ENCODE measurements at places on chromosomes 1 and 21.

GRCh38 chr1:164969253-164969652 is 387.3 kb downstream of the LMX1A start:
- H3K27me3 ChIP-seq = no peaks in the 10 kb centered on the region
- no peaks in the 10 kb centered on the region for H3K36me3 ChIP-seq
- no peaks in the 10 kb centered on the region for H3K4me1 ChIP-seq
- H3K27ac ChIP-seq = no peak overlapping the region

- H3K4me3 ChIP-seq = no peak overlapping the region
- H3K27me3 ChIP-seq = no peaks in the 10 kb centered on the region
- H3K36me3 ChIP-seq = no peaks in the 10 kb centered on the region
- no peaks in the 10 kb centered on the region for H3K4me1 ChIP-seq
- DNase-seq = no peak
These were observed 53.2 kb downstream of the STX6 start for GRCh38 chr1:180969434-180969833.

GRCh38 chr1:219324629-219325367 is 151.1 kb downstream of the LYPLAL1 start:
- no peak overlapping the region for H3K4me3 ChIP-seq
- no peak overlapping the region for H3K27ac ChIP-seq
- no peaks in the 10 kb centered on the region for H3K36me3 ChIP-seq
- no peak for DNase-seq
- no peaks in the 10 kb centered on the region for H3K27me3 ChIP-seq
- no peaks in the 10 kb centered on the region for H3K4me1 ChIP-seq

DNA sequence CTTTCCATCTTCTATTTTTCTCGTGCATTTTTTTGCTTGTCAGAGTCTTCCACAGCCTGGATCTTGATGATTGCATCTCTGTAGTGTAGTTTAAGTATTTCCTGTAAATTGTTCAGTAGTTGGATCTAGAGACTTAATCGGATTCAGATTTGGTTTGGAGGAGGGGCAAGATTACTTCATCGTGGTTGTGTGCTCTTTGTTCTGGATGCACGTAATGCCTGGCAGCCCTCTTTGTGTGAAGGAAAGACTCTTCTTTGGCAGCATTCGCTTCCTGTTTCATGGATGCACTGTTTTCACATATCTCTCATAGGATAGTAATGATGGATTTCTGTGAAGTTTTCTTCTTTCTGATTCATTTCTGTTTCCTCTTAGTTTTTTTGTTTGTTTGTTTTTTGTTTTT is 14.2 kb downstream of the SEMA4A start:
- H3K36me3 ChIP-seq = no peaks in the 10 kb centered on the region
- H3K27ac ChIP-seq = no peak overlapping the region
- H3K27me3 ChIP-seq = no peaks in the 10 kb centered on the region
- no peaks in the 10 kb centered on the region for H3K4me1 ChIP-seq
- DNase-seq = no peak

DNA sequence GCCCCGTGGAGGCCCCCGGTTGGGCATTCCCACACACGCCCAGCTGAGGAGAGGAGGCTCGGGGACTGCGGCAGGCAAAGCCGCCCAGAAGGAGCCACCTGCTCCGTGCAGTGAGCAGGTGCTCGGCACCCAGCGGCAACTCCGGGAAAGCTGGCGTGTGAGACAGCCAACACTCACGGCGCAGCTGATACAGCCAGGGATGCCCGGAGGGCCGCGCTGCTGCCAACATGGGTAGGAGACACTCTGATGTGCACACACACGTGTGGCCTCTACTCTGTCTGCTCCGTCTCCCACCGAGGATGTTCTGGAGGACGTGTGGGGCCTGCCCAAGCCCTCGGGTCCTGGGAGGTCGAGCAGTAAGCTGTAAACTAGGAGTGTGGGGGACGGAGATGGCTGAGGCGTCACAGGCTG is 12.9 kb downstream of the MORN1 start:
- no peaks in the 10 kb centered on the region for H3K27me3 ChIP-seq
- H3K36me3 ChIP-seq = no peaks in the 10 kb centered on the region
- H3K4me1 ChIP-seq = no peaks in the 10 kb centered on the region
- H3K27ac ChIP-seq = no peak overlapping the region

- no peaks in the 10 kb centered on the region for H3K4me1 ChIP-seq
- H3K27ac ChIP-seq = no peak overlapping the region
- DNase-seq = no peak
- H3K27me3 ChIP-seq = no peaks in the 10 kb centered on the region
- H3K36me3 ChIP-seq = no peaks in the 10 kb centered on the region
These were observed 16.3 kb upstream of the DNAJC6 start for GRCh38 chr1:65292861-65293593.

DNA sequence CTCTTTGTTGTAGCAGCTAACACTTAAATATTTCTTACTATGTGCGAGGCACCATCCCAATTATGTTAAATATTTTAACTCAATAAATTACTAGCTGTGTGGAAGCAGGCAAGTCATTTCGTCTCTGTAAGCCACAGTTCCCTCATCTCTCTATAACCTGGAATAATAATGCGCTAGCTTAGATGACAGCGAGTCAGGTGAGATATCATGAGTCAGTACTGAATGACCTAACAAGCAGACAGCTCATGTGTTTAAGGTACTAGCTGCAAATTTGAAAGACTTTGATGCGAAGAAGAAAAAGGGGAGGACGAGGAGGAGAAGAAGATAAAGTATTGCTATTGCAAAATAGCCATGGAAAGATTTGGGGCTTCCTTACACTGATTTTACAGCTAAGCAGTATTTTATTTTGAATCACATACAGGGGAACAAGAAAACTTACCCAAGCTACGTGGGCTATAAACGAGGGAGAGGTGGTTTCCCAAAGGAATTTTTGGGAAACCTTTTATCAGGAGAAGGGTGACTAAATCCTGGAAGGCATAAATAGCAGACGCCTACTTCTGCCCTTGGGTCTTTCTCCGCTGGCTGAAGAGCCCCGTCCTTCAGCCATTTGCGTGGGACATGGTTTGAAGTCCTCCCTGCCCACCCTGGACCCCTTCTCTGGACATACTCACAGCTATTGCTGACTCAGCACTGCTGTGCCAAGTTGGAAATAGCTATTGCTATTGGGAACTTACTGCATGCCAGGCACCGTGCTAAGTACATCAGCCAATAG is 8.9 kb downstream of the CITED4 start:
- no peaks in the 10 kb centered on the region for H3K27me3 ChIP-seq
- H3K27ac ChIP-seq = peak overlapping the region; percentile 63
- no peaks in the 10 kb centered on the region for H3K36me3 ChIP-seq
- no peak for DNase-seq
- H3K4me3 ChIP-seq = no peak overlapping the region

DNA sequence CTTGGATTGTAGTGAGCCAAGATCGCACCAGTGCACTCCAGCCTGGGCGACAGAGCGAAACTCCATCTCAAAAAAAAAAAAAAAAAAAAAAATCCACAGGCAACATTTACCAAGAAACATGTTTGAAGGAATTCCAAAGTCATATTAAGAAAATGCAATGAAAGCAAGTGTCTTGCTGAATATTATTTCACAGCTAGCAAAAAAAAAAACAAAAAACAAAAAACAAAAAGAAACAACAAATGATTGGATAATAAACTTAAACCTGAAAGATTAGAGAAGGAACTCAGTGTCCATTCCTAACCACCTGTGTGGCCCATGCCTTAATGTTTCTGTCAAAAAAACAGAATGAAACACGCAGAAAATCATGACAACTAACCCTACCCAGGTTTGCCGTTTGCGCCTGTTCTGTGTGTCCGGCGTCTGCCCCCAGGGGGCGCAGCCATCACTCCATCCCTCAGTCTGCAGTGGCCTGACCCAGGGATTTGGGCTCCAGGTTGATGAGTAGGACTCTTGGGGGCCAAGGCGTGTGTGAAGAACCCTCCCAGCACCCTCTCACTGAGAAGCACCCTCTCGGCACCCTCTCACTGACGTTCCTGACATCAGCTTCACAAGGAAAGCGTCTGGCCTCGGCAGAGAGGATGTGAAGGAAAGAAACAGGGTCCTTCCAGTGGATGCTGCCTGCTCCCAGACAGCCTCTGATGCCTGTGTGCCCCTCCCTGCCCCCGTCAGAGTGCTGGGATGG is 19.2 kb upstream of the PTTG1IP start:
- DNase-seq = no peak
- H3K27ac ChIP-seq = no peak overlapping the region
- no peak overlapping the region for H3K4me3 ChIP-seq

GRCh38 chr1:34774957-34775356 is 6.1 kb upstream of the GJB3 start:
- no peaks in the 10 kb centered on the region for H3K36me3 ChIP-seq
- no peak for DNase-seq
- H3K4me1 ChIP-seq = no peaks in the 10 kb centered on the region
- H3K4me3 ChIP-seq = no peak overlapping the region
- H3K27me3 ChIP-seq = no peaks in the 10 kb centered on the region

DNA sequence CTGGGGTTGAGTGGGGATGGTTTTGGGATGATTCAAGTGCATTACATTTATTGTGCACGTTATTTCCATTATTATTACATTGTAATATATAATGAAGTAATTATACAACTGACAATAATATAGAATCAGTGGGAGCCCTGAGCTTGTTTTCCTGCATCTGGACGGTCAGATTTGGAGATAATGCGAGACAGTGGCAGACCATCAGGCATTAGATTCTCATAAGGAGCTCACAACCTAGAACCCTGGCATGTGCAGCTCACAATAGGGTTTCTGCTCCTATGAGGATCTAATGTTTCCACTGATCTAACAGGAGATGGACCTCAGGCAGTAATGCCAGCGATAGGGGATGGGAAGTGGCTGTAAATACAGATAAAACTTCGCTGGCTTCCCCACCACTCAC is 77.9 kb upstream of the LRRC53 start:
- no peaks in the 10 kb centered on the region for H3K27me3 ChIP-seq
- no peak for DNase-seq
- no peak overlapping the region for H3K4me3 ChIP-seq
- H3K36me3 ChIP-seq = no peaks in the 10 kb centered on the region

DNA sequence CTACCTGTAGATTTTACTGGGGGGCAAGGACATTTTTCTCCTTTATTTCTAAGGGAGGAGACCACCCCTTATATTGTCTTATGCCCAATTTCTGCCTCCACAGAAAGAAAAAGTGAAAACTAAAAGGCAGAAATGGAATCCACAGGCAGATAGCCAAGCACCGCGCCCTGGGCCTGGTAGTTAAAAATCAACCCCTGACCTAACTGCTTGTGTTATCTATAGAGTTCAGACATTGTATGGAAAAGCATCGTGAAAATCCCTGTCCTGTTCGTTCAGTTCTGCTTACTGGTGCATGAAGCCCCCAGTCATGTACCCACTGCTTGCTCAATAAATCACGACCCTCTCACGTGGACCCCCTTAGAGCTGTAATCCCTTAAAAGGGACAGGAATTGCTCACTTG is 33.7 kb upstream of the IL6R start:
- H3K27ac ChIP-seq = no peak overlapping the region
- no peaks in the 10 kb centered on the region for H3K4me1 ChIP-seq
- no peaks in the 10 kb centered on the region for H3K36me3 ChIP-seq
- no peak overlapping the region for H3K4me3 ChIP-seq
- H3K27me3 ChIP-seq = no peaks in the 10 kb centered on the region
- DNase-seq = no peak

DNA sequence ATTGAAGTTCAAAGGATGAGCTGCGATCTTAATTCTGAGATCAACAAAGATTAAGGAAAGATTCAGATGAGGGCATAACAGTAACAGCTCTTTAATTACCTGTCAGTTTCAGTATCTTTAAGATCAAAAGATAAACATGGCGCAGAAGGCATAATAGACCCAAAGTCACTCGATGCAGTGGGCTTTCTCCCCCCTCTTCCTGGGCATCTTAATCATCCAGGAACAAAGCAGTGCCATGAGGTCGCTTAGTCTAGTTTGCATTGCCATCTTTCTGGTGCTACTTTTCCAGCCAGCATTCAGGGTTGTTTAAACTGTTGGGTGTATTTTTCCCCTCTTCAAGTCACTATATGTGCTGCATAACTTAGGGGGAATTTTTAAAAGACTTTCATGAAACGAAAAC is 72.3 kb downstream of the HUNK start:
- no peak overlapping the region for H3K4me3 ChIP-seq
- peak overlapping the region; percentile 22 for H3K27ac ChIP-seq
- no peaks in the 10 kb centered on the region for H3K27me3 ChIP-seq
- DNase-seq = no peak
- H3K4me1 ChIP-seq = peaks cover 28% of the 10 kb centered on the region
- H3K36me3 ChIP-seq = no peaks in the 10 kb centered on the region

- peaks cover 29% of the 10 kb centered on the region for H3K4me1 ChIP-seq
- DNase-seq = no peak
- H3K27me3 ChIP-seq = peaks cover 69% of the 10 kb centered on the region
- H3K4me3 ChIP-seq = no peak overlapping the region
- no peaks in the 10 kb centered on the region for H3K36me3 ChIP-seq
- no peak overlapping the region for H3K27ac ChIP-seq
These were observed 20.6 kb upstream of the TBX15 start for GRCh38 chr1:119008483-119009311.

GRCh38 chr1:158812336-158812735 is 18.8 kb upstream of the MNDA start:
- no peaks in the 10 kb centered on the region for H3K27me3 ChIP-seq
- no peak overlapping the region for H3K4me3 ChIP-seq
- DNase-seq = no peak
- H3K36me3 ChIP-seq = no peaks in the 10 kb centered on the region

DNA sequence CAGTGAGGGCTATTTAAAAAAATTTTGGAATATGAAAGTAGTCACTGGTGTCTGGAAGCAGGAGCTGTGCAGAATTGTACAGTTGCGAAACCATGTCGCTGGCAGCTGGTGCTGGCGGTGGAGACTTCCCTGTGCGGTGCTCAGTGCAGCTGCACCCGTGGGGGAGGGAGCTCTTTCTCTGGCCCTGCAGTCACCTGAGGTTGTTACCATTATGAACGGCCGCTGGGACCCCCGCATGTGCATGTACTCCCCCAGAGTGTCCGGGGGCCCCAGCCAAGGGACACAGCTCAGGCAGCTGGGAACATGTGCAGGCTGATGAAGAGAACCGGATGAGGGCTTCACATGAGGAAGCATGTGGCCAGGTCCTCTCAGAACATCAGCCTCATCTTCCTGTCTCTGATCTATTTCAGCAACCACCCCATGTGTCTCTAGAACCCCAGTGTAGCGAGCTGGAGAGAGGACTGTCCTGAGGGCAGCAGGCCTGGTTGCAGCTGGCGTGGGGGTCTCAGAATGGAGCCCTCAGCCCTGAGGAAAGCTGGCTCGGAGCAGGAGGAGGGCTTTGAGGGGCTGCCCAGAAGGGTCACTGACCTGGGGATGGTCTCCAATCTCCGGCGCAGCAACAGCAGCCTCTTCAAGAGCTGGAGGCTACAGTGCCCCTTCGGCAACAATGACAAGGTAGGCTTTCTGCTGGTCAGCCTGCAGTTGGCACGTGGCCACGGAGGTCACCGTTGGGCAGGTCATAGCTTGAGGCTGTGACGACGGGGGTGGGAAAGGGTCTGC is at the start of gene TRPM2:
TSS of gene TRPM2 (plus strand) at position 431 of the 780 bp plus-strand sequence. CDS start at position 511, 80 bp downstream.
- peaks cover 5% of the 10 kb centered on the region for H3K4me1 ChIP-seq
- H3K27me3 ChIP-seq = peaks cover 17% of the 10 kb centered on the region

DNA sequence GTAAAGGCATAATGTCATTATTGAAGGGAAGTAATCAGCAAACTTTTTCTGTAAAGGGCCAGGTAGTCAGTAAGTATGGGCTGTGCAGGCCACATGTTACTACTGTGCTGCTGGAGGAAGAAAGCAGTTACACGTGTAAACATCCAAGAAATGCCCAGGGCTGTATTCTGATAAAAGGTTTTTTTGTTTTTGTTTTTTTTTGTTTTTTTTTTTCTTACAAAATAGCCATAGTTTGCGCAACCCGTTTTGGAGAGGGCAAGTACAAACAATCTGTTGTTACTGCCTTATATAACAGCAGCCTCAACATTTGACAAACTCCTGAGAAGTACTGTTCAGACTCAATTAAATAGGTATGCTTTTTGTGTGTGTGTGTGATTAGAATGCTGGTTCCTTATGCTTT is 26.7 kb upstream of the MTMR11 start:
- H3K4me3 ChIP-seq = no peak overlapping the region
- no peaks in the 10 kb centered on the region for H3K27me3 ChIP-seq
- no peaks in the 10 kb centered on the region for H3K4me1 ChIP-seq
- DNase-seq = no peak

All from sigmoid colon (tissue), 7 donors.